Gastroesophageal sphincter (tissue), 4 donors: ENCODE measurements at places on chromosomes 7 and 10.

DNA sequence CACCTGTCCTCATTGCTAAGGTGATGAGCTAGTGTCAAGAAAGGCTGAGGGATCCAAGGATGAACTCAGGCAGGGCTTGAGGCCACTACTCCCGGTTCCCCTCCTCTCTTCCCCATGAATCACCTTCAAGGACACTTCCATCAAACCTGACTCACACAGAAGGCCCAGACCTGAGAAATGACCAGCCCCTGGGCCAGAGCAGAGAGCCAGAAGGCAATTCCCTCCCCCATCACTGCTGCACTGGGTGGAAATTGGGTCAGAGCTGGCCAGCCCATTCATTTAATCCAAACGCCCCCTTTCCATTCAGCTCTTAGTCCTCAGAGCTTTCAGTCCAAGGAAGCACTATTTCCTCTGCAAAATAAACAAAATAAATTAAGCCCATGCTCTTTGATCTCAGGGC lies 182.0 kb downstream of the KCNMA1 start:
- ATAC-seq: no peak

DNA sequence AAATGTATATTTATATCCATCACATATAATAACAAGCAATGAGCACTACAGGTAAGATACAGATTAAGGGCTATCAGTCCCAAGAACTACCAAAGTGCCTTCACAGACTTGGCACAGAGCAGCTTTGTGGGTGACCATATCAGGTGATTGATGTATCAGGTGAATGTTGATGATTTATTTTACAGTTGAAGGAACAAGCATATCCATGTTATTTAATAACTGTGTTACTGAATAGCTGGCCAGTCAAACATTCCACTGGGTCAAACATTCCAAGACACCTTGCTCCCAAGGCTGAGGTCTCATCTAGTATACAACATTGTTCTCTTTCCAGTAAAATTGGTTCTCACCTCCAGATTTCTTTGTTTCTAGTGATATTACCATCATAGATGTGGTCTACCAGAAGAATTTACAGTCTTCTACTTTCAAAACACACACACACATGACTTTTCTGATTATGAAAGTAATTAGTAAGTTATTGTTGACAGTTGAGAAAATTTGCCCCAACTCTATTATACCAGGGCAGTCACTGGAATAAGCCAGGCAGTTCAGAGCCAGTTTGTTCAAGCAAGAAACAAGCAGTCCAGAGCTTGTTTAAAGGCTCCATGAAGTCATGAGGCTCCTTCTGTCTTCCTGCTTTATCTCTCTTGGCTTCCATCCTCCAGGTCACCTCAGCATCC lies 68.2 kb downstream of the ELAPOR2 start:
- ATAC-seq: no peak

DNA sequence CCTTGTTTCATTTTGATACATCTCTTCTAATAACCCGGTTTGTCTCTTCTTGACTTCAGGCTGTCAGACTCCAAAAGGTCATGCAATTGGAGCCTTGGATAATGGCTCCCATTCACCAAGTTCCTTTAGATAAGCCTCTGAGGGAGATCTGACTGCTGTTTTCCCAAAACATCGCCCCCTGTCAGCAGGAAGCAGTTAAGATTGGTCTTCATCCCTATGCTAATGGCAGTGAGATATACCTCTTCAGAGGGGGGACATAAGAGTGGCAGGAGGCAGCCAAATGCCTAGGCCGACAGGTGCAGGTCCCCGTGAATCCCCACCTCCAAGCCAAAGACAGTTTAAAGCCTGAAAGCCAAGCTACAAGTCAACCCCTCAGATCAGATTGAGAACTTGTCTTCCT lies 144.6 kb downstream of the WDR11 start:
- no peak for ATAC-seq

- ATAC-seq: no peak
Observed at GRCh38 chr10:117734731-117735405, 192.3 kb downstream of the EMX2 start.

DNA sequence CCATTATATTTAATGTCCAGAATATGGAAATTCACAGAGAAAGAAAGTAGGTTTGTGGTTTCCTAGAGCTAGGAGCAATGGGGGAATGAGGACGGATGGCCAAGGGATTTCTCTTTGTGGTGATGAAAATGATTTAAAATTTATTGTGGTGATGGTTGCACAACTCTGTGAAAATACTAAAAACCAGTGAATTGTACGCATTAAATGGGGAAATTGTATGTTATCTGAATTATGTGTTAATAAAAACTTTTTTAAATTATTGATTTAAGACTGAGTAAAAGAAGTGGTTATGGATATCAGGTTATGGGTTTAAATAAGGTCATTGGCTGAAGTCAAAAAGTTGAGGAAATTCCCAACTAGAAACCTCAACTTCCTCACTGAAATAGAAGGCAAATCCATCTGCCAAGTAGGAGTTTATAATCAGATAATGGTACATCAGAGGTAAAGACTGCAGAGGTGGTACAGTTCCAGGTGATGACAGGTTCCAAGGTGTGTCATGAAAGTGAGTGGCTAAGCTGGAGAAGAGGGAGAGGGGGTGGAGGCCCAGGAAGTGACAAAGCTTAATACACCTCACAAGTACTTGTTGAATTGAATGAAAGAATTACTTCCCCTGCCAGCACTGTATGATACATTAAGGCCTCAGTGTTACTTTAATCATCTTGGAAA lies 68.9 kb upstream of the CCDC71L start:
- no peak for ATAC-seq

DNA sequence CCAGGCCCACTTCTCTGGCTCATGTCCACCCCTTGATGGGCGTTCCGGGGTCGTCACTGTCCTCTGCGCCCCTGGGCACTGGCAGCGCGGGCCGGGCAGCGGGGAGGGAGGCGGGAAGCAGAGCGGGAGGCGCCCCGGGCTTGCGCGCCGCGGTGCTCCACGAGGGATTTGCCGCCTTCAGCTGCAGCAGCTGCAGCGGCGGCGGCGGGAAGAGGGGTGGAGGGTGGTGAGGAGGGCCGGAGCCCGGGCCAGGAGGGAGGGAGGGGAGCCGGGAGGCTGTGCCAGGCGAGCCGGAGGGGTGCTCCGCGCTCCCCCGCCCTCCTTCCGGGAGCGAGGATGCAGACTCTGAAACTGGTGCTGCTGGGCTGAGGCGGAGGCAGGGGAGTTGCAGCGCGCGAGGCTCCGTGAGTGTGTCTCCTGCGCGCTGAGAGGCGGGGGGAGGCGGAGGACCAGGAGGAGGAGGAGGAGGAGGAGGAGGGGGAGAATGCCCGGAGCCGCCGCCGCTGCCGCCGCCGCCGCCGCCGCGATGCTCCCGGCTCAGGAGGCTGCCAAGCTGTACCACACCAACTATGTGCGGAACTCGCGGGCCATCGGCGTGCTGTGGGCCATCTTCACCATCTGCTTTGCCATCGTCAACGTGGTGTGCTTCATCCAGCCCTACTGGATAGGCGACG lies at the start of gene LHFPL3:
LHFPL3 (plus strand) TSS at position 308 of the 674 bp plus-strand sequence.
- no peak for ATAC-seq

DNA sequence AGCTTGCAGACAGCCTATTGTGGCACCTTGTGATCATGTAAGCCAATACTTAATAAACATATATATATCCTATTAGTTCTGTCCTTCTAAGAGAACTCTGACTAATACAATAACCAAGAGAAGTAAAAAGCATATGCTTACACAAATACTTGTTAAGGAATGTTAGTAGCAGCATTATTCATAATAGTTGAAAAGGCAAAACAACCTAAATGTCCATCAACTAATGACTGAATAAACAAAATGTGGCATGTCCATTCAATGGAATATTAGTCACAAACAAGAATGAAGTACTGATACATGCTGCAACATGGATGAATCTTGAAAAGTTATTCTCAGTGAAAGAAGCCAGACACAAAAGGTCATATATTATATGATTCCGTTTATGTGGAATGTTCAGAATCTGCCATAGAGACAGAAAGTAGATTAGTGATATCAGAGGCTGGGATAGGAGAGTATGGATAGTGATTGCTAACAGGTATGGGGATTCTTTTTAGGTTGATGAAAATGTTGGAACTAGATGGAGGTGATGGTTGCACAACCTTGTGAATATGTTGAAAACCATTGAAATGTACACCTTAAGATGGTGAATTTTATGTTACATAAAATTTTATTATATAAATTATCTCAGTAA lies 112.5 kb upstream of the UNC5B start:
- ATAC-seq: no peak

DNA sequence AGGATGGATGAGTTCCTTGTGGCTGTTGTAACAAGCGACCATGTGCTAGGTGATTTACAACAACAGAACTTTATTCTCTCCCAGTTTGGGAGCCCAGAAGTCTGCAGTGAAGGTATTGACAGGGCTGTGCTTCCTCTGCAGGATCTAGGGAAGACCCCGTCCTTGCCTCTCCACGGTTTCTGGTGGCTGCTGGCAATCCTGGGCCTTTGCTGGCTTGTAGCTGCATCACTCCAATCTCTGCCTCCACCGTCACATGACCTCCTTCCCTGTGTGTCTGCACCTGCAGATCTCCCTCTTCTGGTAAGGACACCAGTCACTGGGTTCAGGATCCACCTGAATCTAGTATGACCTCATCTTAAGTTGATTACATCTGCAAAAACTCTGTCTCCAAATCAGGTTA lies 115.6 kb downstream of the GLRX3 start:
- ATAC-seq: no peak

DNA sequence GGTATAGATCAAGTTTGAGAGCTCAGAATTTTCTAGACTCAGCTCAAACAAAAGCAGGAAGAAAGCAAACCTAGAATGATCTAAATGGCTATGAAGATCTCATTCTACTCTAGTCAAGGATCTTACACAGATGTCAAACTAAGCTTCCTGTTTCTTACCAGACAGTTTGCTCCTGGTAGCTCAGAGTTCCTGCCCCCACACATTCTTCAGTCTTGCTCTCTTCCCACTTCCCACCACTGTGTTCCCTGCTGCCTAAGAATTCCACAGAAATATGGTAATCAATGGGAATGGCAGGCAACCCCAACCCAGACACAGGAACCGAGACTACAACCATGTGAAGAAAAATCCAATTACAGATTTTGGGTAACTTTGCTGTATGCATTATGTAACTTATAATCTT lies 133.4 kb upstream of the PTN start:
- ATAC-seq: no peak

DNA sequence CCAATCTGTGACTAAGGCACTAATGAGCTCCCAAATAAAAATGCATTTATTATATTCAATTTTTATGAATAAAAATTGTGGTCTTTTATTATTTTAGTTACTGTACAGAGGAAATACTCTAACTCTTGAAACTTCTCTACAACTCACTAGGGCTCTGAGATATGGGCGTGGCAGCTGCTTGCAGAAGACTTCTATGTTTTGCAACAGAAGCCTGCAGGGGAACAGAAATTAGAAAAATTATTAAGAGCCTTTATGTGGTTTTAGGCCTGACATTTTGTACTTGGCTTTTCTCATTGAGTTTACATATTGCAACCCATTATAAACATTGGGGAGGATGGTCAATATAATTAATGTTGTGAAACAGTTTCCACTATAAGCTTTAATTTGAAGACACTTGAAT lies 581.4 kb downstream of the TNS3 start:
- no peak for ATAC-seq

- peak; percentile 85 for ATAC-seq
Observed at GRCh38 chr7:67625257-67625737, 628.7 kb downstream of the TYW1 start.

DNA sequence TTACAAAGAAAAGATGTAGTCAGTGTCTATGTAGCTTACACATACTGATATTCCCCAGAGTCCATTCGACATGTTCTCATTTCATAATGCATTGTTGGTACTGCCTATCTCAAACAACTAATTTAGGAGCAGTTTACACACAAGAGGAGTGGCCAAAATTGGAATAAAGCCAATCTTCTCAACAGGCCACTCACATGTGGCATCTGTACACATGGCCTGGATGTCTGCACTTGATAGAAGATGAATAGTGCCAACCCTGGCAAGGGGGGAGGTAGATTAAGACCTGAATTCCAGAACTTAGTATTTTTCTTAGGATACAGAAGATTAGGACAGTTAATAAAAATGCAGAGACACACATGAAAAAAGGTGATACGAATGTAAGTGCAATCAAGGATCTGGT lies 125.3 kb upstream of the STARD3NL start:
- no peak for ATAC-seq

DNA sequence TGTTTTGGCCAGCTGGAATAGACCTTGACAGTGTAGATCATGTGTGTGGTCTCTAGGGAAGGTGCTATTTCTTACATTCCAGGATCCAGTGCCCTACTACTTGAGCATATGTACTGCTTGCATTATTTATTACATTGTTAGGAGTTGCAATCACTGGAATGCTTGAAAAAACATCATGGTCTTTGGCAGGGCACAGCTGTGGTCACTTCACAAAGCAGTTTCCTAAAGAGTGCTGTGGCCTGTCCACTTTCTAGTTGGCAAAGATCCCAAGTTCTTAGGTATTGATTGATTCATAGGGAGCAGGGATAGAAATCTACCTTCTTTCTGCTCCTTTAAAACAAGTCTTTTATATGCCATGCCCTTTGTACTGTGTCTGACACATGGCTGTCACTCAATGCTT lies 4.6 kb downstream of the C7orf25 start:
- no peak for ATAC-seq

DNA sequence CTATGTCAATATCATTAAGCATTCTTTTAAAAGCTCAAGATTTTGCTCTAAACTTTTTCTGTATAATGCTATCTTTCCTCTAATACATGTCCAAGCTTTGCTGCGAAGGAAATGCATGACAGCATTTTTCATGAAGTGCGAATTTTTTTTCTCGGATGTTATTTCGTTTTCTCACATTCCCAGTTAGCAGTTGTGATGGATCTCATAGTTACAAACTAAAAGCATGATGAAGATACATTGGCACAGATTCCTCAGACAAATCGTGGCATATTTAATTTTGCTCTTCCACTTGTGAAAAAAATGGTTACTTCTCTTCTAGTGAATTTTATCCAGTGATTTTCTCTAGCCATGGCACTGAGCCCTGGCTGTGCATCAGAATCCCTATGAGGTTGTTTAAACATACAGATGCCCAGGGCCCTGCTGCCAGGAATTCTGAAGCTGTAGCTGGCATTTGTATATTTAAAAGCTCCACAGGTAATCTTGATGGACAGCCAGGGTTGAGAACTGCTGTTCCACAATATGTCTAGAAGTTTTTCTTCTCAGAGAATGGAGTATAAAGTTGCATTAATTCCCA lies 299.8 kb upstream of the NEBL start:
- no peak for ATAC-seq

GRCh38 chr7:21945454-21946221 lies at the start of gene CDCA7L:
Gene CDCA7L, minus strand, starts transcription at chr7:21945899. Its CDS starts 95 bp downstream, at chr7:21945804.
- ATAC-seq: peak; percentile 91

- ATAC-seq: no peak
Observed at GRCh38 chr7:77565917-77566316, 28.8 kb downstream of the PTPN12 start.

DNA sequence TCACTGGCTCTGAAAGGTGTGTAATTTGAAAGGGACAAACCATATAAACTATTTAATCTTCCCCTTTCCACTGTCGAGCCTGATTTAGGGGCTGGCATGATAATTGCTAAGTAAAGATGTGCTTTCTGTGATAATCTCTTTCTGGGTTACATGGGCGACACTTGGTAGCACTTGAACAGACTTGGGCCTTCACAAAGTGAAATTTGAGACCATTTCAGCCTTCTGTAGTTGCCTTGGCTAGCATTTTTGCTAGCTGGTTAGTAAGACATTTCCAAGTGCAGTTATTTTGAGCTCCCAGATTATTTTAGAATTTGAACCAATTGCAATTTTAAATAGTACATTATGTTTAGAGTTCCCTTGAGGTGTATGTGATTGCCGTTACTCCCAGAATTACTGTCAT lies 432.7 kb upstream of the GALNT17 start:
- no peak for ATAC-seq

- ATAC-seq: no peak
Observed at GRCh38 chr7:95062901-95063300, 155.5 kb downstream of the PPP1R9A start.
